ENCODE measurements at places on chromosomes 4 and X.

- no peak for DNase-seq
Measured at GRCh38 chr4:131296192-131296591, 1852.9 kb upstream of the PCDH10 start.

- DNase-seq = peak; percentile 45
Measured at GRCh38 chr4:158193171-158193749, 17.0 kb upstream of the TMEM144 start.

GRCh38 chr4:26044524-26044923 is 130.5 kb downstream of the SMIM20 start:
- no peak for DNase-seq

DNA sequence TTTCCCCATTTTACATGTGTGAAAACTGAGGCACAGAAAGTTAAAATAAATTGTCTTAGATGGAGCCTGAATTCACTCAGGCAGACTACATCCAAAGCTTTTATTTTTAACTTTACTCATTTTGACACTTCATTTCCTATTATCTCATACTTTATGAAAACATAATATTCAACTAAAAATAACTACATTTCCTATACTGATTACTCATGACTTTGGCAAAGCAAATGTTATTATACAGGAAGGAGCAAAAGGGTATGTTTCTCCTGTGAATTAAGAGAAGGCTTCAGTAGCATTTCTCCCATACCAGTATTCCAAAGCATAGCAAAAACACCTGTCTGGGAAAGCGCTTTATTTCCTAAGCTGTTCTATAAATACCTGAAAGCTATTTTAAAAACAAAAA is 178.6 kb downstream of the ADAMTS3 start:
- DNase-seq = peak; percentile 48

- DNase-seq = no peak
Measured at GRCh38 chr4:11545651-11546050, 117.0 kb upstream of the HS3ST1 start.

DNA sequence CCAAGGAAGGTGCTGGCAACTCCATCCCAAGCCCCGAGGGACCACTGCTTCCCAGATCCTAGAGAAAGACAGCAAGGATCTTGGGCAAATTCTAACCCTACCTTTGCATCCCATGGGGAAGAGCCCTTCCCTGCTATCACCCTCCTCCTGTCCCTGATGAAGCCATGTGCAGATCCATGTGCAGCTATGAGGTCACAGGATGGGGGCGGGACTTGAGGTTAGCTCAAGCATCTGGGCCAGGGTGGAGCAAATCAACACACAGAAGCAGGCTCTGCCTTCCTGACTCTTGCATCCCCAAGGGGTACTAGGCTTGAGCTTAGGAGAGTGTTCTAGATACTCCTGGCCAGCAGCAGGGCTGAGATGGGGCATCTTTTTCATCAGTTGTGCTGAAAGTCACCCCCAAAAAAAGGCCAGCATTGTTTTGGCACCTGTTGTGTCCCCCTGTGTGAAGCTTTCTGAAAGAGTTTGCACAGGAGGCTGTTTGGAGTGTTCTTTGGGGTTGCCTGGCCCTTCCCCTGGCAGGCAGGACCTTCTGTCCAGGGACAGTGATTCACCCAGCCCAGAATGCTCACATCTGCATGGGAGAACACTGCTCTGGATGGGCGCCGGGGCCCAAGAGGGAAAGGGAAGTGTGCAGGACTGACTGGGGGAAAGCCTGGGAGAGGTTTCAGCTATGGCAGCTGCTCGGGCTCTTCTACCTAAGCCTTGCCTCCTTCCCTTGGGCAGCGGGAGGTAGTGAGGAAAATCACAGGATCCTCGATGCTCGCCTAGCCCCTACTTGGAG is 50.8 kb downstream of the PRPS1 start:
- peak; percentile 66 for DNase-seq

- no peak for DNase-seq
Measured at GRCh38 chr4:2442175-2442993, 23.6 kb downstream of the CFAP99 start.

GRCh38 chr4:141348125-141348524 is 127.4 kb downstream of the ZNF330 start:
- DNase-seq = no peak

- DNase-seq = peak; percentile 39
Measured at GRCh38 chr4:98314791-98315565, 53.8 kb downstream of the RAP1GDS1 start.

DNA sequence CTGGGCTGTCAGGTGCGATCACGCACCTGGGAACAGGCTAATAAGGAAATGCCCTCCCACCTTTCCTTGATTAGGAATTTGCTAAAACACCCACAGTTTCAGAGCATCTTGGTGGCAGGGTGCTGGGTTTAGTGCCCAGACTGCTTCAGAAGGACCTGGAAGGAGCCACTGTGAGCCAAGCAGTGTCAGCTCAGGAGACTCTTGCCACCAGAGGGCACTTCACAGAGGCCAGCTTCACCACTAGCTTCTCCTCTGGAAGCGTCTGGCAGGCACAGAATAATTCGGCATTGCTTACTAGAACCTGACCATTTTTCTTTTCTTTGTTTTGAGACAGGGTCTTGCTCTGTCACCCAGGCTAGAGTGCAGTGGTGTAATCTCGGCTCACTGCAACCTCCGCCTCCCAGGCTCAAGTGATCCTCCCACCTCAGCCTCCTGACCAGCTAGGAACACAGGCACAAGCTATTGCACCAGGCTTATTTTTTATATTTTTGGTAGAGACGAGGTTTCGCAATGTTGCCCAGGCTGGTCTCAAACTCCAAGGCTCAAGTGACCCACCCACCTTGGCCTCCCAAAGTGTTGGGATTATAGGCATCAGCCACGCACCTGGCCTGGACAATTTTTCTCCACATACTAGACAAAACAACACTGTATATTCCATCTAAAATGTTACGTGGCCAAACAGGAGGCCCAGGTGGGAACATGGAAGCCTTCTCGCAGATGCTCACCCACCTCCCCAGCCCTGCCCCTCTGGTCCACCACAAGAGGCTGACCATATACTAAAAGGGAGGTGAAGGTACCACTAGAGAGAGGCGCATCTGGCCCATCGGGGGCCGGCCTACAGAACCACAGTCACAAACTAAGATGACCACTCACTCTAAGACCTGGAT is 14.1 kb downstream of the NOP14 start:
- DNase-seq = no peak

- no peak for DNase-seq
Measured at GRCh38 chrX:71870208-71871098, 40.2 kb upstream of the NHSL2 start.

GRCh38 chr4:85398276-85398675 is 76.7 kb upstream of the ARHGAP24 start:
- DNase-seq = peak; percentile 87

DNA sequence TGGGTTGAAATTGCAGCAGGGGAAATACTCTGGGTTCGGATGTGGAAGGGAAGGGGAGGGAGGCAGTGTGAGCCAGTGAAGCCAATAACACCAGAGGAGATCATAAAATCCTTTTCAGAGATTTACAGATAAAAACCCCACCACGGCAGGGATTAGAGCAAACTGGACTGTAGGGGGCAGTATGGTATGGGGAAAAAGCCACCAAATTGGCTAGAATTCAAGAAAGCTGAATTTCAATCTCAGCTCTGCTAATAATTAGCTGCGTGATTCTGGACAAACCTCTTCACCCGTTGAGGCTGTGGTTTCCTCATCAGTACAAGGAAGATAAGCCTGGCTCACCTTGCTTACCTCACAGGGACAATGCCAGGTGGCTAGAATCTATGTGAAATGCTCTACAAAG is 108.1 kb downstream of the ATG4A start:
- no peak for DNase-seq

GRCh38 chrX:46446727-46447378 is 98.4 kb downstream of the ZNF674 start:
- DNase-seq = peak; percentile 74

GRCh38 chr4:87543835-87544461 is 14.8 kb upstream of the SPARCL1 start:
- DNase-seq = peak; percentile 59

DNA sequence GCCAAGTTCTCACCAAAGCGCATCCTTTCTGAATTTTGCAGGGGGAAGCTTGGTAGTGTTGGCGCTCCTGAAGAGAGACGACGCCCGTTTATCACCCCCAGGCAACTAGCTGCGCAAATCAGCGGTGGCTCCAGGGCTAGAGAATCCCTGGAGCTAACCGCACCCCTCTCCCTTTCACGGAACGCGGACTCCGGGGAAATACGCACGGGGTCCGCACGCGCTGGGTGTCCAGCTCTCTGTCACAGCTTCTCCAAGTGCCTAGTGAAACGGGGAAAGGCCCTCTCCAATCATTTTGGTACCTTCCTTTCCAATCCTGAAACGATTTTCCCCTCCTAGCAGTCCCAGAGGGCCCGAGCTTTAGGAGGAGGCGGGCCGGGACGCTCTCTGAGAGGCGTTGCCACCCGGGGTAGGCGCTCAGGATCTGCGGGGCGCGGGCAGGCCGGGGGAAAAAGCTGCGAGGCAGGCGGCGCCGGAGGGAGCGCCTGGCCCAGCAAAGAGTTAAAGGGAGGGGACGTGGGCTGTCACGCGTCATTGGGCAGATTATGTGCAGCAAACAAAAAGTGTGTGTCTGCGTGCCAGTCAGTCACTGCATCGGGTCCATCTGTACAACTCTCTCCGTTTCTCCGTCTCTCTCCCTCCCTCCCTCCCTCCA is at the start of gene PRDM8:
PRDM8 (plus strand) TSS at position 582 of the 652 bp plus-strand sequence. CDS start 2,578 bp downstream, outside the sequence.
- DNase-seq = no peak

DNA sequence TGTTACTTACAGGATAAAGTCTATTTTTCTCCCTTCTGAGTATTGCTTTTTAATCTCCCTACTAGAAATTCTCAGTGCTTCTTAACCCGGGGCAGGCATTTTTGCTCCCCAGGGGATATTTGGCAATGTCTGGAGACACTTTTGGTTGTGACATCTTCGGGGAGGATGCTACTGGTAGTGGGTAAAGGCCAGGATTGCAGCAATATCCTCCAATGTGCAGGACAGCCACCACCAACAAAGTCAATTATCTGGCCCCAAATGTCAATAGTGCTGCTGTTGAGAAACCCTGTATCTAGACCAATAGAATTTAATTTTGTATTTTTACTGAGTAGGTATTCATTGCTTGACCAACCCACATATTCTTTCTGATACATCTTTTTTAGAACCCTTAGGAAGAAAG is 669.5 kb upstream of the MAGEB2 start:
- DNase-seq = no peak

DNA sequence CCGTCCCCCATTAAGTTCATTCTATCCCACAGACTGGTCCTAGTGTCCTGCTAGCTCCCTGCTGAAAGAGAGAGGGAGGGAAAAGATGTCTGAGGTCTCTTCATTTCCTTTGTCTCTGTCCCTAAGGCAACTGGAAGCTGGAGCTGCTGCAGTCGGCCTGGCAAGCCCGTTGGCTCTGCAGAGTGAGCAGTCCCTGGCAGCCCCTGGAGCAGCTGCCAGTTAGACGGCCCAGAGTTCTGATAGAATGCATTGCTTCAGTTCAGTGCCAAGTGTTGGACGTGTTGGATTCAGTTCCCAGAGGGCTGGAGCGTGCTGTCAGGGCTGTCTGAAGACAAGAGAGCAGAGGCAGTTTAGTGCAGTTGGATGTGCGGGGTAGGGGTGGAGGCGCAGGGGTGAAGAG is 975 bp downstream of the KCNE5 start:
- DNase-seq = no peak
